Breast epithelium (tissue), 4 donors: ENCODE measurements at places on chromosomes 13 and 19. TPM values are rescaled to one million over a fixed set of nuclear protein-coding genes. Genes with fewer than 3 reads are reported as not detected.
A peak's percentile ranks its signal among the peaks of the same experiment; 100 is the strongest.

GRCh38 chr13:46290434-46290833 lies 78.7 kb downstream of the LRRC63 start:
- DNase-seq, result no peak

The CADM4 gene
- 18.0 TPM for total RNA-seq

The OR7A5 gene
- 1.3 TPM for total RNA-seq

The C1QTNF9 gene
- total RNA-seq, result not detected

The ZNF256 gene
- total RNA-seq, result 4.6 TPM

GRCh38 chr13:49444524-49445395 lies 686 bp downstream of the SETDB2 start:
- no peak for DNase-seq

DNA sequence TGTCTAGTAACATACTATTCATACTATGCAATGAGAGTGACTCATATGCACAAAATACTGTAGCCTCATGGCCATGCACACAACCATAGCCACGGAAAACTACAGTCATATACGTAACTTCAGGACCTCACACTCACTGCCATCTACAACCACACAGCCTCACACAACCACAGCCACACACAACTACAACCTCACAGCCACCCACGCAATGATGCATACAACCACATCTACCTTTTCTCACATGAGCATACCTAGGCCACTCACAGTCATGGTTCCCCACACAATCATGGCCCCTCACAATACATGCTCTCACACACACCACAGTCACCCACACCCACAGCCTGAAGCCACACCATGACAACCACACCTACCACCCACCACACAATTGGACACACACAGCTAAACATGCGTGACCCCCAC lies 8.7 kb upstream of the TNFSF14 start:
- DNase-seq, result no peak

- no peak for DNase-seq
These were observed 104.8 kb downstream of the TNFRSF19 start for GRCh38 chr13:23674795-23675640.

GRCh38 chr19:15641901-15642491 lies 1.3 kb downstream of the CYP4F3 start:
- no peak for DNase-seq

- no peak for DNase-seq
These were observed 47.9 kb downstream of the MICU2 start for GRCh38 chr13:21556051-21556450.

DNA sequence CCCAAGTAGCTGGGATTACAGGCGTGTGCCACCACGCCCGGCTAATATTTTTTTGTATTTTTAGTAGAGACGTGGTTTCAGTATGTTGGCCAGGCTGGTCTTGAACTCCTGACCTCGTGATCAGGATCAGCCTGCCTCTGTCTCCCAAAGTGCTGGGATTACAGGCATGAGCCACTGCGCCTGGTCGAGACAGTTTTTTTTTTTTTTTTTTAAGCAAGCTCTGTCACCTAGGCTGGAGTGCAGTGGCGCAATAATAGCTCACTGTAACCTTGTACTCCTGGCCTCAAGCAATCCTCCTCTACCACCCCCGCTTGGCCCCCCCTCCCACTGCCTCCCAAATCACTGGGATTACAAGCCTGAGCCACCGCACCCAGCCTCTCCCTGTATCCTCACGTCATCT lies 6.4 kb upstream of the MAP2K7 start:
- no peak for DNase-seq

The GIPC3 gene
- 0.29 TPM for total RNA-seq

DNA sequence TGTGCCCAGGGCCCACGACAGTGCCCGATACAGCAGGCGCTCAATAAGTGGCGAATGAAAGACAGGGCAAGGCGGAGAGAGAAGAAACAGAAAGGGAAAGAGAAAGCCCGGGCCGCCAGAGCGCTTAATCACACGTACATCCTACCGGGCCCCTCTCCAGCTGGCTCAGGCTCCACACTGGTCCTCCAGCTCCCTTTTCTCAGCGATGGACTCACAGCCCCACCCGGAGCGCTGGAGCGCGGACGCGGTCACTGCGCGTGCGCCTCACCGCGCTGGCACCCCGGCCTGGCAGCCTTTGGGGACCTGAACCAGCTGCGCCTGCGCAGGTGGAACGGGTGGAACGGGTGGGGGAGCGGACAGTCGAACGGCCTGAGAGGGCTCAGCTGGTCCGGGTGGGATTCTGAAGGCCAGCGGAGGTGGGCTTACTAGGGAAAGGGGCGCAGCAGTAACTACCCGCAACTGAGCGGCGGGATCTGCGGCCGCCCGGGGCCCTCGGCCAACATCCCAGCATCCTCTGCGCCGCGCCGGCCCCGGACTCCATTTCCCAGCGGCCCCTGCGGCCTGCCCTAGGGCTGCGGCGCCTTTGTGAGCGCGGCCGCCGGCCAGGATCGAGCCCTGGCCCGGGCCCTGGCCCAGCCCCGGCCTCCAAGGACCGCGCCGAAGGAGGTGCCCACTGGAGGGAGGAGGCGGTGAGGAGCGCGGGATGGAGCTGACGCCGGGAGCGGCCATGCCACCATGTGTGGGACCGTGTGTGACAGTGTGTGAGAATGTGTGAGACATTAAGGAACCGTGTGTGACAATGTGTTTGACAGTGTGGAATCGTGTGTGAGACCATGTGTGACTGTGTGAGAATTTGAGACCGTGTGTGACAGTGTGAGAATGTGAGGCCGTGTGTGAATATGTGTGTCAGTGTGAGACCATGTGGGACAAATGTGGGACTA lies at the start of gene ZNF583:
Gene ZNF583, plus strand, starts transcription at position 569 of the 941 bp plus-strand sequence. CDS start 2,783 bp downstream, outside the sequence.
- peak; percentile 94 for DNase-seq

- no peak for DNase-seq
These were observed 857 bp upstream of the MAP2K7 start for GRCh38 chr19:7902796-7903243.

The RASA3 gene
- total RNA-seq, result 31.5 TPM

The SIGLEC11 gene
- total RNA-seq, result 0.59 TPM

The KRTDAP gene
- total RNA-seq, result not detected

- DNase-seq, result peak; percentile 95
These were observed 5.1 kb downstream of the DOT1L start for GRCh38 chr19:2168619-2169424.

GRCh38 chr13:113472355-113473025 lies 18.0 kb downstream of the DCUN1D2 start:
- no peak for DNase-seq

DNA sequence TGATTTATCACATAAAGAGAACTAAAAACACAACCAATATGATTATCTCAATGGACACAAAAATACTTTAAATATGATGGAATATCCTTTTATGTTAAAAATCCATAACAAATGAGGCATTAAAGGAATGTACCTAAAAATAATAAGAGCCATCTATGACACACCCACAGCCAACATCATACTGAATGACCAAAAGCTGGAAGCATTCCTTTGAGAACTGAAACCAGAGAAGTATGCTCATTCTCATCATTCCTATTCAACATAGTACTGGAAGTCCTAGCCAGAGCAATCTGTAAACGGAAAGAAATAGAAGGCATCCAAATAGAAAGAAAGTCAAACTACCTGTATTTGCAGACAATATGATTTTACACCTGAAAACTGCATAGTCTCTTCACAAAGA lies 671.0 kb downstream of the SLITRK1 start:
- no peak for DNase-seq

The PBX4 gene
- 5.9 TPM for total RNA-seq
